ENCODE measurements at places on chromosomes 2 and 18.
A peak's percentile ranks its signal among the peaks of the same experiment; 100 is the strongest.

DNA sequence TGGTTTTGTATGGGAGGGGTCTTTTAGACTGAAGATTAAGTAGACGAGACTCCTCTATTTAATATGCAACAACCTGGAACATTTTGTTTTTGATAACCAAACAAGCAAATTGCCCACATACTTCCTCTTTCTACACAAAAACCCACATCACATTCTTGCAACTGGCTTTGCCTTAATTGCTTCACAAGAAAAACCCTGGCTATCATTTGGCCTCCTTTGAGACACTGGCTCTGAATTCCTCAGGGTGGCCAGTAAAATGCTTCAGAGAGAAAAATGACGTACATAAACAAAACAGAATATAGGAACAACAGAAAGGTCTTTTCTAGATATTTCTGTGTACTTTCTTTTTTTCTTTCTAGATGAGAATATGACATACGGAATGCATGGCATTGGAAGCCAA is 103.0 kb downstream of the TRIB2 start:
- DNase-seq, result no peak

GRCh38 chr2:121104721-121105141 is 180.3 kb downstream of the TFCP2L1 start:
- DNase-seq, result no peak

GRCh38 chr2:220182790-220183189 is 555.4 kb downstream of the SLC4A3 start:
- no peak for DNase-seq

DNA sequence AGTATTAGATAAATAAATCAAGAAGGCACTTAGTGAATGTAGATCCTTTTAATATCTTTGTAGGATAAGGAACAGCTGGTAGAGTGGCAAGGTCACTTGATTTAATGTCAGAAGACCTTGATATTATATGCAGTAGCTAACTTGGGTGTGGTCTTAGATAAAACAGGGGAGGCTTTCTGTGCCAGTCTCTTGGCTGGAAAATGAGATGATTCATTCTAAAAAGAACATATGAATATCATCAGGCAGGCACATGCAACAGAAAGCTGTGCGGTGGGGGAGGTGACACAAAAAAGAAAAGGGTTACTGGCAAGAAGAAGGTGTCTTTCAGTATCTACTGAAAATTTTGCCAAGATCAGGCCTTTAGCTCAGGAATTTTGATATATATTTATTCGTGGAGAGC is 931.7 kb upstream of the CELF4 start:
- no peak for DNase-seq

GRCh38 chr2:60862642-60863041 is 18.7 kb upstream of the REL start:
- DNase-seq, result no peak

GRCh38 chr2:75023666-75024455 is 65.4 kb downstream of the POLE4 start:
- no peak for DNase-seq

GRCh38 chr2:157747695-157748370 is 119.2 kb upstream of the ACVR1C start:
- DNase-seq, result no peak

DNA sequence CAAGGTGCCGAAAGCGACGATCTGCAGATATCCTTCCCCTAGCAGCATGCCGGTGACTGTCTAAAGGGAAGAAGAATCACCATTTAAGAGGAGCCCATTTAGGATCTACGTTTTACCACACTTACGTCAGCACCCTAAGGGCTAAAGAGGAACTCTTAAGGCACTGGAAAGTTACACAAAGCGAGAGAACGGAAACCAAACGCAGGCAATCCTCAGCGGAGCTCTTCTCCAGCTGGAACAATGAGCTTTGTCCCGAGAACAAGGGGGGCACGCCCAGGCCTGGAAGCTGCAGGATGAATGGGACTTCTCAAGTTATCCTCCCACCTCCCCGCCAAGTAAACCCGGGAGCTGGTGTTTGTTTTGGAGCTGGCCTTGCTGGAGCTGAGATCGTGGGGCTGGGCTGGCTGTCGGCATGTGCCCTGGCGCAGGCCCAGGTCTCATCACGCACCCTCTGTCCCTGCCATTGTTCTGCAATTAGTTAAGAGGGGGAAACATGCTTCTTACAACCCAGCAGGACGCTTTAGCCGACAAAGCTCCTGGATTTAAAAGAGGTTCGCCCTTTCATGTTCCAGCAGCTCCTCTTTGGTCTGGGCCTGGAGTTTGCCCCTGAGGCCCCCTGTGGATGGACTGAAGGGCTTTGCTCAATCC is 36.4 kb downstream of the PXDN start:
- DNase-seq, result peak; percentile 60

DNA sequence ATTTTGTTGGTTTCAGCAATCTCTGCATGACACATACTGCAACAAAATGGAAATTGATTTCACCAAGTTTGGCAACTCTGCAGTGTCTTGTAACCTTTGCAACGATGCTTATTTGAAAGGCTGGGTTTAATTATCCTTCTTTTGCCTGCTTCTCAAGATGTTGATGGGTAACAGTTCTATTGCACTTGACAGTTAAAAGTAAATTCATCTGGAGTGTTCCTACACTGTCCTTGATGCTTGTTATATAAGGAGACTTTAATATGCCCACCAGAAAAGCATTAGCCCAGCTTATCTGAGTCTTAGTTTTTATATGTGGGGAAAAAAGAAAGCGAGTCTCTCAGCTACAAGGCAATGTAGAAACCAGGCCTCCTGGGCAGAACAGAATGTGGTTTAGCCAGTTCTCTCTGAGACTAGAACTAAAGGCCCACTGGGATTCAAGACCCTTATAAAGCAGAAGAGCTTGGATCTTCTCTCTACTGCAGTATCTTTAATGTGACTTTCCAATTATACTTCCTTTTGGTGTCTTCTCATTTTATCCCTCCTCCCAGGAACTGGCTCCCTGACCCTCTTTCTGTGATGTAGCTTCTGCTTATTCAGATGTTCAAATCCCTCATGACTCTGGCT is 106.8 kb upstream of the LYPD6 start:
- DNase-seq, result no peak

GRCh38 chr2:85628658-85629057 is 12.7 kb downstream of the USP39 start:
- no peak for DNase-seq

DNA sequence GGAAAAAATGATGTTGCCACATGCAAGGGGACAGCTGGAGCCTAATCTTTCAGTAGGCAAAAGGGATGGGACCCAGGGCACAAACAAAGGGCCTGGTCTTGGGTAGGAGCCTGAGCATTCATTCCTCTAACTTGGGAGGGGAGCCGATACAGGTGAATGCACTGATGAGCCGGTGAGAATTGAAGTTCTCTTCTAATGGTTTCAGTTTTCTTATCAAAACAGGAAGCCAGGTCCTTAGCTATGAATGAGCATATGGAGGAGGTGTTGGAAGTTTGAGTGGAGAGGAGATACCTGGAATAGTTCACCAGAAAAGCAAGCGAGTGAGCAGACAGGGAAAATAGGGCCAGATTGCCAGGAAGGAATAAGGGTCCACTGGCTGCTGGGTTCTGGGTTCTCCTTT is 10.1 kb downstream of the DPP4 start:
- DNase-seq, result no peak

DNA sequence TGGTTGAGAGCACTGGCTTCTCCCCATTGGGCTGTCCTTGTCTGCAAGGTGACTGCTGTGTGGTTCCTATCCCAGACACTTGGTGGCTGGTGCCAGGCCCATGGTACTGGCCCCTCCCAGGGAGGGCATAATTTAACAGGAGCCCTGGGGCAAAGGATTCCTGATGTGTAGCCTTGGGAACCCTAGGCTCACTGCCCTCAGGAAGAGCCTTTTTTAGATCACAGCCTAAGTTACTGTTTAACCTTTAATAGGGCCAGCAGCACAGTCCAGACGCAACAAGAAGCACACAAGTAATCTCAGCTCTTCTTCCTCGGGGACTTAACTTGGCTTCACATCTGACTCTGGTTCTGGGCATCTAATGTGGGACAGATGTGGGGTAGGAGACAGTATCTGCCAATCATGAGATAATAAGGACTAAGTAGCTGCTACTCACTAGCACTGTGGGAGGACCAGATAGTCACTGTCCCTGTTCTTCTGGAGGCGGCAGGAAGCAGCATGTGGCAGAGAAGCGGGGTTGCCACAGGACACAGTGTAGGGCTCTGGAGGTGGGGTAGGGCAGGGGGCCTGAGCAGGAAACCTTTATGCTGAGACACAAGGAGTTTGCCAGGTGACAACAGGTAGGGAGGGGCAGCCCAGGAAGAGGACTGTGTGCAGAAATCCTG is 136.3 kb downstream of the TMEM17 start:
- no peak for DNase-seq

GRCh38 chr2:187658952-187659525 is 104.8 kb upstream of the TFPI start:
- no peak for DNase-seq

DNA sequence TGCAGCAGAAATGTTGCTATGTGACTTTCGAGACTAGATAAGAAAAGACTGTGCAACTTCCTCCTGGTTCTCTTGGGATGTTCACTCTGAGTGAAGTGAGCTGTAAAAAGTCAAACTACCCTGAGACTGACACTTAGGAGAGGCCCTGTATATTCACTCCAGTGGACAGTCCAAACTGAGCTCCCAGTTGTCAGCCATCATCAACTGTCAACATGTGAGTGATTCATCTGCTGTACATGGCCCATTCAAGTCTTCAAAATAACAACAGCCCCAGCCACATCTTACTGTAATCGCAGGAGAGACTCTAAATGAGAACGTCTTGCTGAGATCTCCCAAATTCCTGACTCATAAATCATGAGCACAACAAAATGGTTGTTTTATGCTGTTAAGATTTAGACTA is 8.5 kb upstream of the UNC80 start:
- no peak for DNase-seq

DNA sequence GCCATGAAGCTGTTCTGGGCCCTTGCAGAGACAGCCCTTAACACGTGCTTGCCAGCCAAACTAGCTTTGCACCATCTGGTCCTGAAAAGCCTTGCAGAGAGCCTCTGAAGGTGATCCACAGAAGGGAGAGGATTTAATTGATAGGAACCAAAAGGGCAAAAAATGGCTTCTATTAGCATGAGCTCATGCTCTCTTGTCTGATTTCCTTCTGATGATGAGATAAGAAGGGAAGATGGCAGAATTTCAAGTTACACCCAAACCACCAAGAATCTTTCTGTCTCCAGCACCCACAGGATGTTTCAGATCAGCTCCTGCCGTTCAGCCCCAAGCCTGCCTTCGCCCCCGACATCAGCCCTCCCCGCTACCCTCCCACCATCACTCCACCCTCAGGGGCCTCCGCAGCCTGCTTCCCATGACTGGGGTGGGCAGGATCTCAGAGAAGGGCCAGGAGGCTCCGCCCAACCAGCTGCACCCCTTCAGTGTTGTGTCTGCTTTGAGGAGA is 23.4 kb upstream of the GLI2 start:
- no peak for DNase-seq

DNA sequence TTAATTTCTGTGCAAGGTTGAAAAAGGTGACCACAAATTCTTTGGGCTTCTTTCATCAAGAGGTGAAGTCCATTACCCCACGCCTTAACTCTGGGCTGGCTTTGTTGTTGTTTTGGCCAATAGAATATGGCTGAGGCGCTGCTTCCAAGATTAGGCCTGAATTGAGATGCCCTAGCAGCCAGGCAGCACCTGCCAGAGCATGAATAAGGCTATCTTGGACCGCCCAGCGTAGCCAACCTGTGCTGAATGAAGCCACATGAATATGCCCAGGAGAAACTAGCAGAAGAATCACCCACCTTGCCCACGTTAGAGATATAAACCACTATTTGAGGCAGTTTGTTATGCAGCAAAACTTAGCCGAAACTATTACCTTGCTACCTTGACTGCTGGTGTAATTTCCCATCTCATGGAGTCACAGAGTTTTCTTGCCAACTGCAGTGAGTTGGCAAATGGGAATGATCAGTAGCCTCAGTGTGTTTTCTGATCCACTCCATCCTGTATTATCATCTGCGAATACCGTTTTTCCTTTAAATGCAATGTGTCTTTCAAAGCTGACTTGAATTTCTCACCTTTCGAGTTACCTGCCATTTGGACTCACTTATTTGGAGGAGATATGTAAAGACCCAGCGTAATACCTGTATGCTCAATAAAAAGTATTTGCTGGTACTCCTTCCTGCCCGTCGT is 679 bp downstream of the TSGA10 start:
- DNase-seq, result no peak

DNA sequence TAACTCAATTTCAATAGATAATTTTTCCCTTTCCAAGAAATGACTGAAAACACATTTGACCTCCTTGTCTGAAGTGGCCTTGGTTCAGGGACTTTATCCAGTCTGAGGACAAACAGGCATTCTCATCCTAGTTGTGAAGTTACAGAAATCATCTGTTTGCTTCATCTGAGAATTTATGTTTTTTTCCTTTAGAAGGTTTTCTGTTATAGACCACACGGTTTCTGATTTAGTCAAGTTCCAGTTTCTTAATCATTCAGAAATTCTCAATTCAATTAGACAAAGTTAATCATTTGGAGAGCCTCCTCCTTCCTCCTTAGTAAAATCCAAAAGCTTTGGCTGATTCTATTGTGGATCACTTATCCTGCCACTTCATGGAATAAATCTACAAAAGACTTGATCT is 60.9 kb downstream of the ICOS start:
- DNase-seq, result no peak

DNA sequence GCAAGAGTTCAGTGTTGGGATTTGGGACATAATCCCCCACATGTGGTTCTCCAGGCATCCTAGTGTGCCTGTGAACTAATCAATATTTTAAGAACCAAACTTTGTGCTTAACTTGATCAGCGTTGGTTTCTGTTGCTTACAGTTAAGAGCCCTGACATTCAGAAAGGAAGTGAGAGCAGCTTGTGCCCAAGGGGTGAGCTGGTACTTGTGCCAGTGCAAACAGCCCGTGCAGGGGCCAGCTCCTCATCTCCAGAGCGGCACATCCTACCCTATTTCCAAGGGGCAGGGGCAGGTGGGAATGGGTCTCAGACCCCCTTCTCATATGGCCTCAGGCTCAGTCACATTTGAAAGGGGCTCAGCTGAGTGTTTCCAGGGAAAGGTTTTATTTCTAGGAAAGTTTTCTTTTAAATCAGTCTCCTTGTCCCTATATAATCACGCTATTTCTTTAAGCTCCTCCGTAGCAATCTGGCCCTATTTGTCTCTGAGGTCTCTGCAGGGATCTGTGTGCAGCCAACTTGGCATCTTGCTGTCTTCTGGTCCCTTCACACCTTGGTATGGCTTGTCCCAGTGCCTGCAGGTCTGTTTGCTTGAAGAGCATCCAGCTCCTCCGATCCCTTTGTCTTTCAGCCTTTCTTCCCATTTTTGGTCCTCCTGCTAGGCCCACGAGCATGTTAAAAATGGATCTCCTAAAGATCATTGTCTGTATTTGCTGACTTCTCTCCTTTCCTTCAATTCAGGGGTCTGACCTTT is 358.9 kb downstream of the HRH4 start:
- DNase-seq, result no peak

- no peak for DNase-seq
These were observed 60.0 kb upstream of the HDAC4 start for GRCh38 chr2:239460780-239461179.
